GM23248 (cell line): ENCODE measurements at places on chromosomes 1 and 21. TPM values are rescaled to one million over a fixed set of nuclear protein-coding genes. Genes with fewer than 3 reads are reported as not detected.

KRTAP21-1 gene
- not detected in 2 replicates for total RNA-seq

ARHGEF10L gene
- total RNA-seq, result 16.1 and 19.3 TPM in 2 replicates

PLA2G2C gene
- total RNA-seq, result not detected in 2 replicates

ESRRG gene
- not detected in 2 replicates for total RNA-seq

NUAK2 gene
- total RNA-seq, result 3.0 and 4.4 TPM in 2 replicates

KRTAP21-2 gene
- total RNA-seq, result not detected in 2 replicates

SHE gene
- total RNA-seq, result not detected in 2 replicates

NBPF1 gene
- 18.6 and 41.0 TPM in 2 replicates for total RNA-seq

C8B gene
- total RNA-seq, result not detected in 2 replicates

RUNX1 gene
- total RNA-seq, result 32.6 and 35.3 TPM in 2 replicates

SOX13 gene
- total RNA-seq, result 5.5 and 5.8 TPM in 2 replicates

OR2L5 gene
- not detected in 2 replicates for total RNA-seq

CFAP74 gene
- not detected in 2 replicates for total RNA-seq

PGLYRP3 gene
- total RNA-seq, result not detected in 2 replicates

ZMYND12 gene
- total RNA-seq, result 0.13 and 3.2 TPM in 2 replicates

AVPR1B gene
- not detected in 2 replicates for total RNA-seq

LINGO4 gene
- not detected in 2 replicates for total RNA-seq

SYDE2 gene
- total RNA-seq, result 4.8 and 6.7 TPM in 2 replicates

CFAP107 gene
- not detected in 2 replicates for total RNA-seq

TPTE gene
- total RNA-seq, result not detected in 2 replicates

CHAF1B gene
- 3.0 and 3.3 TPM in 2 replicates for total RNA-seq

MRPS15 gene
- total RNA-seq, result 37.9 and 53.7 TPM in 2 replicates

MAP1LC3C gene
- not detected in 2 replicates for total RNA-seq

PPP2R5A gene
- 31.7 and 37.9 TPM in 2 replicates for total RNA-seq

FAM177B gene
- not detected in 2 replicates for total RNA-seq

NSL1 gene
- 30.7 and 34.9 TPM in 2 replicates for total RNA-seq

TMEM269 gene
- total RNA-seq, result not detected in 2 replicates

KCNE2 gene
- not detected in 2 replicates for total RNA-seq

LRRC7 gene
- not detected in 2 replicates for total RNA-seq

C4BPB gene
- total RNA-seq, result not detected in 2 replicates

PDE9A gene
- not detected in 2 replicates for total RNA-seq

ANKRD35 gene
- 0.38 and 0.65 TPM in 2 replicates for total RNA-seq

AZIN2 gene
- total RNA-seq, result 1.5 and 4.4 TPM in 2 replicates

MTF1 gene
- 2.1 TPM in 2 replicates for total RNA-seq

SPRR2F gene
- not detected in 2 replicates for total RNA-seq

SMG7 gene
- 16.2 and 18.7 TPM in 2 replicates for total RNA-seq

NKAIN1 gene
- 0.11 TPM in 1 of 2 replicates, not detected in the other for total RNA-seq

CDC73 gene
- total RNA-seq, result 27.4 and 29.1 TPM in 2 replicates

FOXO6 gene
- total RNA-seq, result not detected in 2 replicates

MYBPH gene
- total RNA-seq, result 0.11 and 1.4 TPM in 2 replicates

RWDD3 gene
- 13.6 and 16.6 TPM in 2 replicates for total RNA-seq

TNNI3K gene
- not detected in 2 replicates for total RNA-seq

NID1 gene
- 73.6 and 77.7 TPM in 2 replicates for total RNA-seq

SLC6A9 gene
- 20.6 and 22.2 TPM in 2 replicates for total RNA-seq

GSTM4 gene
- total RNA-seq, result 6.2 and 7.7 TPM in 2 replicates

MYOG gene
- not detected in 2 replicates for total RNA-seq

TCHH gene
- total RNA-seq, result 0.22 TPM in 1 of 2 replicates, not detected in the other

PAQR7 gene
- 18.6 and 20.6 TPM in 2 replicates for total RNA-seq

DNAJB4 gene
- 125 and 133 TPM in 2 replicates for total RNA-seq

EPHA10 gene
- not detected in 2 replicates for total RNA-seq

C1orf141 gene
- not detected in 2 replicates for total RNA-seq

NTNG1 gene
- 14.4 and 14.7 TPM in 2 replicates for total RNA-seq
